MV-4-11 (cell line): ENCODE measurements at places on chromosomes 6 and 20.

GRCh38 chr20:51969191-51969590 is 166.9 kb upstream of the SALL4 start:
- no peak for DNase-seq

DNA sequence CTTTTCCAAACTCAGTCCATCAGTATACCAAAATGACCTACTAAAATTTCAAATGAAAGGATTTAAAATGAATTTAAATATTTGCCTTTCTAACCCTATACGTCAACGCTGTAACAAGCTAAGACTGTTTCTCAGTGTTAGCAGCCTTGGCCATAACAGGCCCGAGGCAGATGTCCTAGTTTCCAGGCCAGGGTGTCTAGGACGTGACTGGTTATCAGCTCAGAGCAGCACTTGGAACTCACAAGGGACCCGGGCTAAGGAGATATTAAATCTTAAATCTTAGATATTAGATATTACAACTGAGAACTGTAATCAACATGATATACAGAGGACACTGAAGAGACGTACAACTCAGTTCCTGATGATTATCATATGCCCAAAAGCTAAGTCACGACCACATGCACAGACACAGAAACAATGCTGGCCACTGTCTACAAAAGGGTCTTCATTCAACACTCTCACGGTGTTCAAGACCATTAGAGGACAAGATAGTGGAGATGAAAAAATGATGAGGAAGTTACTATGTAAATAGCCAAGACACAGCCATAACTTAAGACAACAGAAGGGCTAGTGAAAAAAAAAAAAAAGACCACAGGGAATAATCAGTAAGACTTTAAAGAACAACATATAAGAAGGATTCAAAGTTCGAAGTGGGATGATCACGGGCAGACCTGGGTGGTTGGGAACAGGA is at the start of gene CLDN20:
CLDN20 (plus strand) TSS at position 641 of the 691 bp plus-strand sequence. CDS start 11,707 bp downstream, outside the sequence.
- no peak for DNase-seq

DNA sequence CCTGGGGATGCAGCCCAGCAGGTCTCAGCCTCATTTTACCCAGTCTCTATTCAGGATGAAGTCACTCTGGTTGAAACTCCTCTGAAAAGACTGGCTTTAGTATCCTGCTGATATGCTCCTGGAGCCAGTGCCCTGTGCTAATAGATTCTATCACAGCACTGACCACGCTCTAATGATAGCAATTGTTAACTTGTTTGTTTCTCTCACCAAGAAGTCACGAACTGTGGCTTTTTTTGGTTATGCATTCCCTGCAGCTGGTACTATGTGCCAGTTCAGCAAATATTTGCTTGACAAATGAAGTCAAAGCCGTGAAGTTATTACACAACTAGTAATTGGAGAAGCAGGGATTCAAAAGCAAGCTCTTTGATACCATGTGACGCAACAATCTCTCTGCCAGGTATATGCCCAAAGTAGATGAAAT is 754.6 kb downstream of the KIF16B start:
- DNase-seq: no peak

DNA sequence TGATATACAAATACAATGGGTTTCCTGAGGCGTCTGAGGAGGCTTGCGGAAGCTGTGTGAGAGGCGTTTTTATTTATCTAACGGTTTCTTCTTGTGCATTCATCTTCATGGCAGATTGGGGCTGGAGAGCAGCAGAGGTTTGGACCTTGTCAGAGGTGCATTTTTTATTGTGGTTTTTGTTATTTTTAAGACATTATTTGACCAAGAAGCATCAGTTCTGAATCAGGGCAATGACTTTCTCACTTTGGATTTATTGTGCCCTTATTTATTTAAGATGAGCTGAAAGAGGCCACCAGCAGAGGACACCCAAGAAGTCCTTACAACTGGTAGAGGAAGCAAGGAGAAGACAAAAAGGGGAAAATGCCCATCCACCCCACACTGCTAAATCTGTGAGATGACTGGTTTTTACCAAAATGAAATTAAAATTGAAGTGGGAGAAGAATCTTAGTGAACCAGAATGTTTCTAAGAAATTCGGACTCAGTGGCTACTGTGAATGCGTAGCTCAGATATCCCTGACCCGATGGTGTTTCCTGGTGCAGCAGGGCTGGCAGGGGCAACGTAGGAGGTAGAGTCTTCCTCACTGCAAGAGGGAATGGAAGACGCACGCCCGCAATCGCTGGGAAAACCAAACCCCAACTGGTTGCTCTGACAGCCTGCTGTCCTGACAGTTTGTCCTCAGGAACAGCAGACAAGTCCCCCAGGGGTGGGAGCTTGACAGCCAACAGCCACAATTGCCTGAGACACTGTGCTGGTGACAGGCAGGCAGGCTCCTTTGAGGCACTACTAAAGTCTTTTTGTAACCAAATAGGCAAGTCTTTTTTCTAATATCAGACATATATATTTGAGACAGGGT is 14.2 kb downstream of the PRR18 start:
- no peak for DNase-seq

DNA sequence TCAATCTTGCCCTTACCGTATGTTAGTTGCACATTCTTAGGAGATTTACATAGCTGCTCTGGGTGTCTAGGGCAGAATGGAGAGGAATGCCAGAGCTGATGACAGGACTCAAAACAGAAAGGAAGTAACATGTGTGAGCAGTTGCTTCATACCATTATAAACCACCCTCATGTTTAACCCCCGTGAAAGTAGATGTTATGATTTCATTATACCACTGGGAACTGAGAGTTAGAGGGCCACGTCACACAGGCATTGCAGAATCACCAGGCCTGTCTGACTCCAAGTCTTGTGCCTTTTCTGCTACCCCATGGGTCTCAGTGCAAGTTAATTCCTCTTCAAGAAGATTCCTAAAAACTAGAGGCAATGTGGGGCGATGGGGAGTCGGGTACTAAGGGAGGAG is 23.5 kb upstream of the SIM1 start:
- DNase-seq: peak; percentile 92

GRCh38 chr6:28586324-28586723 is 60.6 kb downstream of the GPX5 start:
- DNase-seq: no peak

DNA sequence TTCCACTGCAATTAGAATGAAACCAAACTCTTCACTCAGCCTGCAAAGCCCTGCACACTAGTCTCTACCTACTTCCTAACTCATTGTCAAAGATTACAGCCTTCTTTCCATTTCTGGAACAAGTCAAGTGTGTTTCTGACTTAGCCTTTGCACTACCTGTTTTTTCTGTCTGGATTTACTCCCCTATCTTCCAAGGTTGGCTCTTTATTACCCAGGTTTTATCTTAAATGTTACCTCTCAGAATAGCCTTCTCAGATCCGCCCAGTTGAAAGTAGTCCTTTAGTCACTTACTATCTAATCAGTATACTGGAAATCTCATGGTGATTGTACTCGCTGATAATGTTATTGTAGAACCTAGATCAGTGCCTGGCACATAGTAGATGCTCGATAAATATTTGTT is 42.7 kb downstream of the TBPL1 start:
- no peak for DNase-seq

GRCh38 chr6:112501705-112502104 is 154.6 kb downstream of the RFPL4B start:
- no peak for DNase-seq

GRCh38 chr20:8399947-8400346 is 267.9 kb downstream of the PLCB1 start:
- DNase-seq: peak; percentile 99

DNA sequence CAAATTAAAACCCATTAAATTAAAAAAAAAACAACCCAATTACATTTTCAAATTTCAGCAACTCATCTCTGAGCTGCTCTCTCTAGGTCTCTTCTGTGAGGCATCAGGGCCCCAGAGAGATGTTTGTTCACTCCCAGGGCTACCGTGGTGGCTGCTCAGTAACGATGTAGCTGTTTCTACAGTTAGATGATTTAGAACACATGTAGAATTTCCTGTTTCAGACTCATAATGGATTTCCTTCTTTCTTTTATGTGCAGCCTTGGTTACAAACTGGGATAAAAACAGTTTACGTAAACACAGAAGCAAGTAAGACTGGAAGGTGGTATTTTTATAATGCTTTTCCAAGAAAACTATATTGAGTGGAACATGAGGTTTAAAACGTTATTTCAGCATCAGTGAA is 116.1 kb upstream of the CCN2 start:
- peak; percentile 50 for DNase-seq

DNA sequence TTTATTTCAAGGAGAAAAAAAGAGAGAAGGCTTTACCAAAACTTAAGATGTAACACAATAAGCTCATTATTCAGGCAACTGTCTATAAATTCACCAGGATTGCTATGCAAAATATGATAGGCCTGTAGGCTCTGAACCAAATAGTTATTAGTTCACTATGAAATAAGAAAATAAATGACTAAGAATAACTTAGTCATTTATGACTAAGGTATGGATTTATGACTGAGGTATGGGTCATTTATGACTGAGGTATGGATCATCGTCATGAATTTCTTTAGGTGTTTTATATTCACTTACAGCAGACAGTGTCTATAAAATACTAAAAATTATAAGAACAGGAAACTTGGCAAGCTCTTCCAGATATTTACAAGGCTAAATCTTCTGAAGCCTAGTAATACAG is 52.1 kb upstream of the SNX9 start:
- no peak for DNase-seq

- no peak for DNase-seq
Measured at GRCh38 chr20:40512994-40513393, 176.0 kb downstream of the MAFB start.

DNA sequence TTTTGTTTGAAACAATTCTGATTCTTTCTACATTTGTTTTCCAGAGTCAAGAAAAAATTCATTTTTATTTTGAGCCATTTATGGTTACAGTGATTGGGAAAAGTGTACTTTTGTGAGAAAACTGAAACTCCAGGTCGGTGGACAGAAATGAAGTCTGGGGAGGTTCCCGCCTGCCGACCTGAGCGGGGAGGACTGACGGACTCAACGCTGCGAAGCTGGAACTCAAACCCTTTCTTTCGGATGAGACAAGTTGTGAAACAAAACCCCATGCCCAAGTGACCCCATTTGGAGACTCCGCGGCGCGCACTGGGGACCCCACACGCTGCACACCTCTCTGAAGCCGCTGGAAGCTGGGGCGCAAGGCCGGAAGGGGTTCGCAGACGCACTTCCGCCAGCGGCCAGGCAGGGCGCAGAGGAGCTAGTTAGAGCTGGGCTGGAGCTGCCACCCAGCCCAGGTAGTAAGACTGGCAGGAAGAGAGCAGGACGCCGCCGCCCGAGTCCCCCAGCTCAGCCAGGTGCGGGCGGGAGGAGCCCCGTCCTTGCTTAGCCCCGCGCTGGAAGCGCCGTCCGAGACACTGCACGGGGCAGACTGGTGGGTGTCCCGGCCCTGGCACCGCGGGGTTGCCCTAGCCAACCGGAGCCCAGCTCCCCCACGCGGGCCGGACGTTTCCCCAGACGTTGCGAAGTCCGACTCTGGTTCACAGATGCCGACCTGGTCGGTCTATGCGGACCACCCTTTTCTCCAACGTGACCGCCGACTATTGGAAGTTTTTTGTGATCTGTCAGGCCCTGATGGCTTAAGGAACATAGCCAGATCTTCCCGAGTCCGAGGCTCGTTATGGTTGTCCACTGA is 19.8 kb upstream of the ZSCAN16 start:
- DNase-seq: peak; percentile 80

DNA sequence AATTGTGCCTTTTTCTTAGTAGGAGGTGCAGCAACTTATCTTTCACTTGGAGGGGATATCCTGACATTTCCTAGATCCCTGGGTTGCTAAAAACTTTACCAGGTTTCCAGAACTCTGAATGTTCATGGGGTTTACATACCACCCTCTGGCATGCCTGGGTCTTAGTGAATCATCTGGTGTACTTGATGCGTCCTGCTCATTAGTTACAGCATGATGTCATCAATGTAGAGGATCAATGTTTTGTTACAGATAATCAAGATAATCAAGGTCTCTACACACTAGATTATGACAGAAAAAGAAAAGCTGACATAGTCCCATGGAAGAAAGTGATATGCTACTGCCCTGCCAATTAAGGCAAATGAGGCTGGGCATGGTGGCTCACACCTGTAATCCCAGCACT is 27.0 kb downstream of the FITM2 start:
- DNase-seq: no peak

- DNase-seq: no peak
Measured at GRCh38 chr6:129453073-129453472, 256.9 kb downstream of the ARHGAP18 start.

- no peak for DNase-seq
Measured at GRCh38 chr6:40947876-40948526, 91.0 kb downstream of the UNC5CL start.

- no peak for DNase-seq
Measured at GRCh38 chr20:57076152-57076652, 190.2 kb downstream of the BMP7 start.

- no peak for DNase-seq
Measured at GRCh38 chr6:158004701-158005095, 23.0 kb downstream of the SYNJ2 start.

DNA sequence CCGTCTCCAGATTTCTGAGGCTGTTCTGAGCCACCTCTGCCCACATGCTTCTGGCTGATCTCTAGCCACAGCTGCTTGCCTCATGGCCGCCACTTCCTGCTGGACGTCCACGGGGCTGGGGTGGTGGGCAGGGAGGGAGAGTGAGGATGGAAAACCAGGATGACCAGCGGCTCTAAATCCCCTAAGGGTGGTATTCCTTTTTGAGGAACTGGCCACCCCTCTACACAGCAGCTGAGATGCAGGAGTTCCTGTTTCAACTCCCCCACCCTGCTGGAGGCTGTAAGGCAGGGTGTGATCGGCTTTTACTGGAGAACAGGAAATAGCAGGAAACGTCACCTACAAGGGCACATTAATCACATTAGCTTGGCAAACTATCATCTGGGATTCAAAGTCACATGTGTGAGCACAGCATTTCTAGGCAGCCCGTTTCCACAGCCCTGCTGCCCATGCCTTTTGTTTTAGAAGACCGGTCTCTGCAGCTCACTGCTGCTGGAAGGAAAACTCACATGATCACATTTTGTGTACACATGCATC is 181.6 kb upstream of the ECI2 start:
- peak; percentile 85 for DNase-seq

DNA sequence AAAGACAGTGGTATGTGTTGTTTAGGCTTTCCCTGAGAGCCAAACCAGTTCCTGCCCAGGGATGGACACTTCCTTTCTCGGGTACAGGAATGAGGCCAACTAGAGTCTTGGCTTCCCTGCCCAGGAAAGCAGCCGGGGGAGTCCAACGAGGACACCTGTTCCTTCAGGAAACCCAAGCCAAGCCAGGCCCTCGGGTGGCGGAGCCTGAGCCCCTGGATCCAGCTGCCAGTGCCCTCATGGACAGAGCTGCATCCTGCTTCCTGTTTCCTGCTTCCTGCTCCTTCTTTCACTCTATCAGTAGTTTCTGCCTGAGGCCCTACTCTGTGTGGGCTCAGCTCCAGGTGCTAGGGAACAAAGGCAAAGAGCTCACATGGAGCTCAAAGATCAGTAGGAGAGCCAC is 7.9 kb upstream of the SIRPA start:
- peak; percentile 17 for DNase-seq

- DNase-seq: no peak
Measured at GRCh38 chr20:63589261-63590217, 15.5 kb upstream of the HELZ2 start.

- peak; percentile 43 for DNase-seq
Measured at GRCh38 chr6:77457720-77458349, 5.5 kb downstream of the HTR1B start.
